ENCODE measurements at places on chromosomes 3 and 15.

GRCh38 chr3:29409409-29409808, 128.5 kb downstream of the RBMS3 start:
- no peak for DNase-seq

GRCh38 chr3:21158861-21159542, 592.0 kb downstream of the ZNF385D start:
- peak; percentile 43 for DNase-seq

DNA sequence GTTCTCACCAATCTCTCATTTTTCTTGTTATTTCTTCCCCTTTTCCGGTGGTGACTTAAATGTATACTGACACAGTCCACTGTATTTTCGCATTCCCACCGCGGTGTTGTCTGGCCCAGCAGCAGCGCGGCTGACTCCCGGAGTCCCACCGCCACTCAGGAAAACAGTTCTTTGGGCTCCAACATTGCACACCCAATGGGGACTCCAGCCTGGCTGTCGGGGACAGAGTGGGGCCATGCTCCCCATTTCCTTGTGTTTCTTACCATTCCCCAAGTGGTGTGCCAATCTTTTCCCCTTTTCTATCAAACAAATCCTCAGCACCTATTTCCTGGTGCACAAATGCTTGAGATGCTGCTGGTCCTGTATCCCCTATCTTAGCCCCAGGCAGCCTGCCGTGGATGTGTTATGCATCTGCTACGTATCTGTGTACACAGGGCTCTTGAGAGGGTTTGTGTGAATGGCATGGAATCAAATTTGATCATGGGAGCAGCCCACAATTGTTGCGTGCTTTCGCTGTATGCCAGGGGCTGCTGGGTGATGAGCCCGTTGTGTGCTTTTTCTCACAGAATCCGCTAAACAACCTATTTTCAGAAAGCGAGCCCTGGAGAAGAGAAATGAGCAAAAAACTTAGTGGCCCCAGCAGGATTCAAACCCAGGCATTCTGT, 219.1 kb upstream of the RGMA start:
- DNase-seq = no peak

DNA sequence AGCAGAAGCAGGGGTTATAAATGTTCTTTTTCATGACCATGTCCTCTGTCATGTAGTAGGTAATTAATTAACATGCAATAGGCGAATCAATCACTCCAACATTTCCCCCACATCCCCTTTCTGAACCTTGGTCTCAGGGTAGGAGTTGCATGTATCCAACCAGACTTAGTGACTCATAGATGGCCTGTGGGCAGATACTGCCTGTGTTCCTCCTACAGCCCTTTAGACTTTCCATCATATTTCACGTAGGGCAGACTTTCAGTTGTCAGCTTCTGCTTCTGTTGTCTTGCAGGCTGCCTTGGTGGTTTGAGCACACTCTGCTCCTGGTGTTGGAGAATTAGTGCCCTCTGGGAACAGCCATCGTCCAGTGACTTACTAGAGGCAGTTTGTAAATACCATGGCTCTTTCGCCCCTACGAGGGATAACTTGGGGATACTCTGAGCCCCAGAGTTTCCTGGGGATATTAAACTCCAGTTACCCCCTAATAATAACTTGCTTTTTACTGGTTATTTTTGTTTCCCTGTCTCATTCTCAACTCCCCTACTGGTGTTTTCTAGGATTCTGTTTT, 244.4 kb downstream of the EDEM1 start:
- no peak for DNase-seq

GRCh38 chr3:185460719-185461350, 38.0 kb downstream of the TMEM41A start:
- no peak for DNase-seq

DNA sequence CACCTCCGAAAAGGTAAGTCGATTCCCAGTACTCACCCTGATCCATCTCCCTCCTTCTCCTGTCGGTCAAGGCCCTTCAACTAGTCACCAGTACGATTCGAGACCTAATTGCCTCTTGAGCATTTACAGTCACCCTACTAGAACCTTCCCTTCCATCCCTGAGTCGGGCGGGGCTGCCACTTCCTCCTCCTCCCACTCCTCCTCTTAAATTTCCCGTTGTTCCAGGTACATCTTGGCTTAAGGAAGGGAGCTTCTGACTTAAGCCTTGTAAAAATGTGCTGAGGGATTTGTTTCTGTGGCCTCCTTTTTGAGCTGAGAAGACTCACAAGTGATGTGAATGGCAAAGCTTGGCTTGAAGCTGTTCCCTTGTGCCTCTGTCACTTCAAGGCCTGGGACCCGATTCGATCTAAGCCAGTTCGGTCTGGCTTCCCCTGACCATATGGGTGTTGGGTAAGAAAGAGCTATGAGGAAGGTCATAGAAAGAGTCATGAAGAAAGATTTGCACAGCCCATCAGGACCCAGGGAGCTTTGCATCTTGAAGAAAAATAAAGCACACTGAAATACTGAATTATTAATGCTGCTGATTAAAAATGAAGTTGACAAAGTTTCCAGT, 28.1 kb downstream of the LCMT2 start:
- no peak for DNase-seq

DNA sequence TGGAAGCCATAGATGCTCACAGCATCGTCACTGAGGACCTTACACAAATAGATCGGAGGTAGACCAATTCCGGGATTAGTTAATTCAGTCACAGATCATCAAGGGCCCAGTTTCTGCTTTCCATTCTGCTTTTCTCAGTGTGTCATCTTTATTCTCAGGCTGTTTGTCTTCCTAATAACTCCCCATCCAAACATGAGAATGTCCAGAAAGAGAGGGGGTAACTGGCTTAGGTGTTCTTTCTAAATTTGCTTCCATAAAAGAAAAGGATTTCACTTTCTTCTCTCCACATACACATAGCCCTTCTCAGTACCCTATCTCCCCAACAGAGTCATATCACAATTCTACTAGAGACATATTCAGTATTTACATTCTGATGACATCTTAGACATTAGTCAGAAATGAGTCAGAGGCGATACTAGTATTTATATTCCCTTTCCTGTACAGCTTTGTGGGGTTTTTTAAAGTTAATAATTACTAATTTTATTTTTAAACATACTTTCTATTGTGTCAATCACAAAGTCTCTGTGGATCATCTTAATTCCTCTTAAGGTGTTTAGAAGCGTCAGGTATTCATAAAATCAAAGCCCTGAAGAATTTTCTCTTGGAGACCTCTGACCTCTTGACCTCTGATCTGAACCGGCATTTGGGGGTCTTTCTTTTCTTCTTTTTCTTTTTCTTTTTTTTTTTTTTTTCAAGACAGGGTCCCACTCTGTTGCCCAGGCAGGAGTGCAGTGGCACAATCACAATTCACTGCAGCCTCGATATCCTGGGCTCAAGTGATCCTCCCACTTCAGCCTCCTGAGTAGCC, 24.3 kb upstream of the IL12A start:
- DNase-seq = no peak

- no peak for DNase-seq
Measured at GRCh38 chr15:70113304-70113700, 15.6 kb upstream of the TLE3 start.

GRCh38 chr3:188465311-188465710, 311.4 kb downstream of the LPP start:
- DNase-seq = no peak

- DNase-seq = no peak
Measured at GRCh38 chr15:71791975-71792374, 18.4 kb upstream of the NR2E3 start.

DNA sequence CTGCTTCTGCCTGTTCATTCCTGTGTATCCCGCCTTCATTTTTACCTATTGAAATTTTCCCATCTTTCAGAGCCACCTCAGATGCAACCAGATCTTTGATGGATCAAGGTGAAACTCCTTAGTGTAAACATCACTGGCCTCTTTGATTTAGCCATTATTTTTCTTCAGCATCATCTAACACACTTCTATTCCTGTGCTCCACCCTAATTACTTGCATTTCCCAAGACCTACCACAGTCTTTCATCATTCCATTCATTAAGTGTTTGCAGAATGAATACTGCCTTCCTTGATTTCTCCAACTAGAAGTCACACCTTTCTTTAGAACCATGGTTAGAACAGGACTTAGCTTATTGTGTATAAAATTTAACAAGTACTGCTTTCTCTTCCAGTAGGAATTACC, 55.5 kb upstream of the SKIL start:
- no peak for DNase-seq

GRCh38 chr15:68620721-68621527, 42.1 kb downstream of the CORO2B start:
- DNase-seq = peak; percentile 91

GRCh38 chr3:126373146-126373613, 16.0 kb upstream of the KLF15 start:
- DNase-seq = no peak

GRCh38 chr15:52715411-52715810, 36.2 kb upstream of the ATOSA start:
- no peak for DNase-seq

GRCh38 chr15:50261981-50262380, 3.5 kb downstream of the HDC start:
- DNase-seq = no peak

DNA sequence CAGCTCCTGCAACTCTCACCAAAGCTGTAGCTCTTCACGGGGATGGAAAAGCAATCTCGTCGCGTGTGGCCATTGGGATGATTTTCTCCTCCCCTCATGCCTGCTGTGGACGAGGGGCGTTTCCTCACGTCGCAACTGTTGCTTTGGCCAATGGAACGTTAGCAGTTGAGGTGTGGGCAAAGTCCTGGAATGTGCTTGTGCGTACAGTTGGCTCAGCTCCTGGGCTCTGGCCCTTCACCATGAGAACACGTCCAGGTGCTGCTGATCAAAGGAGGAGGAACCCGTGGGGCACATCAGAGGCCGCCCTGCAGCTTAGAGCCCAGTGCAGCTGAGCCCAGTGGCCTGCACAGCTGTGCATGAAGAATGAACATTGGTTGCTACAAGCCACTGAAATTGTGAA, 186.1 kb downstream of the TJP1 start:
- no peak for DNase-seq

- DNase-seq = no peak
Measured at GRCh38 chr3:125110016-125110875, 54.4 kb upstream of the HEG1 start.

DNA sequence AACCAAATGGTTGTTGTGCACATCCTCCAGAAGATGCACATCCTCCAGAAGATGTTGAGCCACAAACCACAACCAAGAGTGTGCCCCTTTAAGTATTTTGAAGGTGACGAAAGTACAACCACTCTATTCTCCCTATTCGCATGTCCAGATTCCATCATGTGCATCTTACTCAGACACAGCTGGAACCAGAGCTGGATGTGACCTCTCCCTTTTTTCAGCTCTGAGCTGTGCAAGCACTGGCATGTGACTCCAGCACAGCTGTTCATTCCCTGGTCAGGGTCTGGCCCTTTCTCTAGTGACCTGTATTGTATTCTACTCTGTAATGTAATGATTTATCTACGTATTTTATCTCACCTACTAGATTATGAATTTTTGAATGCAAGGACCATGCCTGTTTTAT, 29.3 kb upstream of the DLG1 start:
- no peak for DNase-seq

GRCh38 chr15:67198157-67198754, 56.2 kb downstream of the AAGAB start:
- DNase-seq = no peak

- no peak for DNase-seq
Measured at GRCh38 chr15:22945071-22945470, 35.1 kb downstream of the CYFIP1 start.

DNA sequence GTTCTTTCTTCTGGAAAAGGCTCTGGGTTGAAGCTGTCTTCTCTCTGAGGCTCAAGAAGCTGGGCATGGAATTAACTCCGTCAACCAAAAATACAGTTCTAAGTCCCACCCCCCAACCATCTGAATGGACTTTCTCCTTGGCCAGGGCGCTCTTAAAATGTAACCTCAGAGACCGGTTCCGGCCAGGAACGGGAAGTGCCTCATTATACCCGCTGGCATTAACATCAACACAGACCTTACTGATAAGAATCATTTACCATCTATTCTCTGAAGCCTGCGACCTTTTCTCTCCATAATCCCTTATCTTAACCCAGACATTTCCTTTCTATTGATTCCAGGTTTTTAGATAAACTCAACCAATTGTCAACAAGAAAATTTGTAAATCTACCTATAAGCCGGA, 64.7 kb downstream of the ATP1B3 start:
- DNase-seq = no peak

GRCh38 chr3:125191256-125191655, 21.3 kb downstream of the SLC12A8 start:
- no peak for DNase-seq

GRCh38 chr3:59263152-59263551, 213.3 kb upstream of the CFAP20DC start:
- DNase-seq = no peak

DNA sequence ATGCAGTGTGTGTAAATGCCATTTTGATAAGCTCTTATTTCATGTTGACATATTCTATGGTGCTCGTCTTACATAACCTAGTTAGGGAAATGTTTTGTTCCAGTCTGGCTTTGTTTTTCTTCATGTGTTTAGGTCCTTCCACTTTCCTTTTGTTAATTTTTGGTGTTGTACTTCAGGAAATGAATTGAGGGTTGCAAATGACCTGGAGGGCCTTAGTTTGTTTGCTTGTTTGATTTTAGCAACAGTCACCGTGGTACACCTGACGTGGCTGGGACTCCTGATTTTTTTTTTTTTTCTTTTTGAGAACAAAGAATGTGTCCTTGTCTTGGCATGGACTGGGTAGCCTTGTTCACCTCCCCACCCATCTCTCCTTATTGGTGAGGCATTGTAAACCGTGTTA, 114.8 kb downstream of the IGF1R start:
- DNase-seq = no peak

DNA sequence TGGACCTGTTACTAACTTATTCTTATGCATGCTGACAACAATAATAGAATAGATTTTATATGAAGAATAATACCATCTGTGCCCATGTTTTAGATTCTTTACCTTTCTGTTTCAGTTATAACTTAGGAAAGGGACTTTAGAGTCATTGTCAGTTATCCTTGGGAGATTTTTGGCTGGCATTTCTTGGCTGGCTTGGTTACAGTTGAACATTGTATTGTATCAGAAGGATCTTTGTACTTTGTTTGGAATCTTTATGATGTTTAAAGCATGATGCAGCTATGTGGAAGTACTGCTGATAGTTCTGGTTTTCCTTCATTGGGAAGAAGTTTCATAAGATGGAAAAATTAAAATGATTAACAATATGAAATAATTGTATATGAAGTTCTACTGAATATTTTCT, 19.9 kb downstream of the ABHD5 start:
- DNase-seq = no peak

GRCh38 chr15:29064290-29064689, 178.5 kb downstream of the APBA2 start:
- DNase-seq = no peak

DNA sequence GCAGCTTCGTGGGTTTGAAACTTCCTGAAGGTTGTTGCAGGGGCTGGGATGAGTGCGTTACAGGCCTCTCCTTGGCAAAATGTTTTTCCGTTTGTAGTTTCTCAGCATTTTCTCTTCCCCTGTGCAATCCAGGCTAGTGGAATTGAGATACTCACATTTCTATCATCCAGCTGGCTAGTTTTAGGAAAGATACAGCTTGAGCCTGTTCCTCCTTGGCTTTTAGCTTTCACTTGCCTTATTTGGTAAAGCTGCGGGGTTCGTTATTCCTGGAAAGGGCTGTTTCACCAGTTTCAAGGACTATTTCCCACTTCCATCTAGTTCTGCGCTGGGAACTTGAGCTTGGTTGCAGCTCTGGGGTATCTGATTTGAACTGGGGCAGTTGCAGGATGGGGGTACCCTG, 90.3 kb downstream of the ITPR1 start:
- no peak for DNase-seq

All from NCI-H446 (cell line).